ENCODE measurements at places on chromosomes 1 and 21.

GRCh38 chr1:206464456-206464964 is 5.8 kb upstream of the IKBKE start:
- no peak for DNase-seq

- DNase-seq: no peak
These were observed 84.9 kb upstream of the ARHGEF16 start for GRCh38 chr1:3369446-3370076.

DNA sequence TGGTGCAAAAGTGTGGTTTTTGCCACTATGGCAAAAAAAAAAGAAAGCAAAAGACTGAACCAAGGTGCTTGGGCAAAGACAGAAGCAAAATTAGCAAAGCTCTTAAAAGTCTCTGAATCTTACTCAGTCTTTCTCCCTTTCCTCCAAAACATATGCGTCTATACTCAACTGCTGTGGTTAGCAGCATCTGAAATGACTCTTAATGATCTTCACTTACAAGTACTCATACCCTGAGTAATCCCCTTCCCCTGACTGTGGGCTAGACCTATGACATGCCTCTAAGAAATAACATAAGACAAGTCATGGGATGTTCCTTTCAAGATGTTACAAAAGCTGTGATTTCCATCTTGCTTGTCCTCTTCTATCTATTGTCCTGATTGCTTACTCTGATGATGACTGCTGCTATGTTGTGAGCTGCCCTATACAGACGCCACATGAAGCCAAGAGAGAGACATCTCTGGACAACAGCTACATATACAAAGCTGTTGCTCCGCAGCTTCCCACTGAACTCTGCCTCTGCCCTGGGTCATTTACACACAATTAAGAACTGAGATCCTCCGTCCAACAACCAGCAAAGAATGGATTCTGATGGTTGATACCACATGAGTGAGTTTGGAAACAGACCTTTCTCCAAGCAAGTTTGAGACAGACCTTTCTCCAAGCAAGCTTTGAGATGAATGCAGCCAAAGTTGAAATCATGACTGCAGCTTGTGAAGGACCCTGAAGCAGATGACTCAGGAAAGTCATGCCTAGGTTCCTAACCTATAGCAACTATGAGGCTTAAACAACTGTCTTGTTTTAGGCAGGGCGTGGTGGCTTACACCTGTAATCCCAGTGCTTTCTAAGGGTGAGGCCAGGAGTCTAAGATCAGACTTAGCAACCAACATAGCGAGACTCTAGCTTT is 55.2 kb downstream of the PUM1 start:
- peak; percentile 17 for DNase-seq

- no peak for DNase-seq
These were observed 8.8 kb upstream of the THEMIS2 start for GRCh38 chr1:27863538-27863915.

DNA sequence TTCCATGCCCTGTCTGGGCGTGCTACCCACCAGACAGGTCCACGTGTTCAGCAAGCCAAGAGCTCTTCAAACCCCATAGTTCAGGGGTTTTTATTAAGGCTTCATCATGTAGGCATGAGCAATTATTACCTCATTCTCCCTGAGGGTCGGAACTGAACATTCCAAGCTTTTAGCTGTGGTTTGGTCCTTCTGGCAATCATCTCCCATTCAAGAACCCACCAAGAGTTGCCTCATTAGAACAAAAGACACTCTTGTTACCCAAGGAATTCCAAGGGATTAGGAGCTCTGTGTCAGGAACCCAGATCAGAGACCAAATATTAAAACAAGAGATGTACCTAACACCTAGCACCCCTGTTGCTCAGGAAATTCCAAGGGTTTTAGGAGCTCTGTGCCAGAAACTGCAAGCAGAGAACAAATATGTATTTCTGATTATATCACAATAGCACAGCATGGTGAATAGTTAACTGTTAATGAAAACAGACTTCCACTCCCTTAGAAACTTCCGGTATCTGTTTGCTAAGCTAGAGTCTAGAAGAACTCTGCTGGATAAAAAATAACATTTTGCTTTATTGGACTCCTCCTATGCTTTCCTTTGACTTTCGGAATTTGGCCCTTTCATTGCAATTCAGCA is 201.2 kb upstream of the L1TD1 start:
- DNase-seq: no peak

- no peak for DNase-seq
These were observed 14.8 kb downstream of the PI4KB start for GRCh38 chr1:151312411-151312810.

DNA sequence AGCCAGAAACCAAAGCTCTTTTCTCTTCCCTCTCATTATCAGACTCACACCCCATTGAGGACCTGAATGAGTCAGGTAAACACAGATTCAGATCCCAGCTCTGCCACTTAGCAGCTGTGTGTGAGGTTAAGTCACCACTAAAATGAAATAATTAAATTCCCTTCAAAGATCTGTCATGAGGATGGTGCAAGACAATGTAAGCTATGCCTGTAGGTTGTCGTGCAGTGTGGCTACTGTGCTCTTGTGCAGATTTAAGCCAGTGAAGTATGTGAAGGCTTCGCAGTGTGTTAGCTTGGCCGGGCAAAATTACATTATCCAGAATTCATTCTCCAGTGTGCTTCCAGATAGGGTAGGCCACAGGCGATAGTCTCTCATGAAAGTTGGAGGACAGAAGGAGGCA is 13.6 kb downstream of the UBL4B start:
- no peak for DNase-seq

- no peak for DNase-seq
These were observed 124.5 kb downstream of the ATF6 start for GRCh38 chr1:161890574-161890973.

- DNase-seq: peak; percentile 69
These were observed 404 bp downstream of the LRRC8C start for GRCh38 chr1:89633248-89633799.

- no peak for DNase-seq
These were observed 22.1 kb downstream of the PADI2 start for GRCh38 chr1:17097147-17097546.

GRCh38 chr1:113118266-113118665 is 45.3 kb downstream of the LRIG2 start:
- no peak for DNase-seq

DNA sequence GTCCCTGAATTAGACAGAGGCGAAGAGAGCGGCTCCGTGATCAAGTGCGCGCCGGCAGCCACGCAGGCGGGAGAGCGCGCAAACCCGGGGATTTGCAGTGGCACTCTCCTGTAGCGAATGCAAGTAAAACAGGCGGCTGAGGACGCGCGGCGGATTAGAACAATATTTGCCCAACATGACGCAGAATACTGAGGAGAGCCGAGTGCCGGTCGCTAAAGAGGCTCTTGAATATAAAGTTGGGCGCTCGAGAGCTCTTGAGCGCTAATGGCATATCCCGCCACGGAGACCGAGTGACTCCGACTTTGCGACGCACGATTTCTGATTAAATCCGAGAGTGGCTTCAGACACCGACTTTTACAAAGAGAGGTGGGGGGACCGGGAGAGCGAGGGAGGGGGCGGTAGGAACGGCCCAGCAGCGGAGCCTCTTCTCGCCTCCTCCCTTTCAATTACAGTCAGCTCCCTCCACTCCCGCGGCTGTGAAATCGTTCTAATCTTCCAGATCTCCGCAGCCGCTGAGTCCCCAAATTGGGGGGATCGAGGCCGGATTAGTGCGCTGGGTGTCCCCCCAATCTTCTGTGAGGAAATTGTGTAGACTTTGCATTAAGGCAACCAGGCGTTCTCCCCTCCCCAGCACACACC is 2.3 kb downstream of the PAX7 start:
- DNase-seq: no peak

DNA sequence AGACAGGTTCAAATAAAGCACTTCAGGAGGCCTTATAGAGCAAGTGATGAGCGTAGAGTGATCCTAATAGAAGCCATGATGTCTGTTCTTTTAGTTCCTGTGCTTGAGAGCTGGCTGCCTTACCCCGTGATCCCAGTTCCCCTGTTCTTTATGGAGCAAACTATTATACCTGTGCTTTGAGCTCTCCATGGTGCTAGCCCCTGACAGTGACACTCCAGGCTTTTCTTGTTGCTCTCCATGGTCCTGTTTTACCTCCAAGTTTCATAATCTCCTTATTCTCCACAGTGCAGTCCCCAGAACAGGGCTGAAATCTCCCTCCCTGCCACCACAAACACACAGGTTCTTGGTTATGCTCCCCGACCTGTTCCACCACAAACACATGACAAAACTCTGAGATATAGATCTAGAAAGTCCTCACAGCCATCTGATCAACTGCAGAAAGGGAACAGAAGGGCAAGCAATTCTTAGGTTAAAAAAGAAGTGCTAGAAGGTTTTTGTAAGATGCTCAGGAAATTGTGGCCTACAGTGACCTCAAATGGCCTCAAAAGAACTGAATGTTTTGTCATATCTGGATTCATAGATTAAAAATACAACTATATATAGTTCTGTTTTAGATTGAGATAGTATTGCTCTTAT is 6.0 kb downstream of the CADM3 start:
- peak; percentile 8 for DNase-seq

DNA sequence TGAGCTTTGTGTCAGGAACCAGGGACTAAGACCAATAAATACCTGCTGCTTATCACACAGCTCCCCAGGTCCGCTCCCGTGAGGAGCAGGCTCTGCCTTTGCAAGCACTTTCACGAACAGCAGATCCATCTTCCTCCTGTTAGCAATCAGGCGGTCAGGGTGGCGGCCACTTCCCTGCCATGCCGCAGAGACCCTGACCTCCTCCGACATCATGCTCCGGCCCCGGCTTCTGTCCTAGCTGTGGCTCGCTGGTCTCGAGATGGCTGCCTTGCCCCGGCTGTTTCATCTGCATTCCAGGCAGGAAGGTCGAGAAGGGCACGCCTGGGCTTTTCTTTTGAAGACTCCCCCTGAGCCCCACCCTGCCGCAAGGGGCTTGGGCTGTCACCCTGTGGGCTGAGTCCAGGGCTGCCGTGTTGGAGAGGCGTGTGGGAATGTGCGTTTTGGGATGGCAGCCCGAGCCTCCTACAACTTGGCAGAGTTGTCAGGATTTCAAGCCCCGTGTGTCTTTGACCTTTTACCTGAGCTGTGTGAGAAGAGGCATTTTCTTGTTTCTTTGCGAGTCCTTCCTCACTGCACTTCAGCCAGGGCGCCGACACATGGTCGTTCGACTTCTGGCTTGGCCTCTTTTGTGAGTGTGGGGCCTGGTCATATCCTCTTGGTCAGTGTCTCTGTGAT is 59.5 kb downstream of the AGPAT3 start:
- DNase-seq: no peak

GRCh38 chr1:173857363-173857917 is 10.3 kb downstream of the GAS5 start:
- no peak for DNase-seq

DNA sequence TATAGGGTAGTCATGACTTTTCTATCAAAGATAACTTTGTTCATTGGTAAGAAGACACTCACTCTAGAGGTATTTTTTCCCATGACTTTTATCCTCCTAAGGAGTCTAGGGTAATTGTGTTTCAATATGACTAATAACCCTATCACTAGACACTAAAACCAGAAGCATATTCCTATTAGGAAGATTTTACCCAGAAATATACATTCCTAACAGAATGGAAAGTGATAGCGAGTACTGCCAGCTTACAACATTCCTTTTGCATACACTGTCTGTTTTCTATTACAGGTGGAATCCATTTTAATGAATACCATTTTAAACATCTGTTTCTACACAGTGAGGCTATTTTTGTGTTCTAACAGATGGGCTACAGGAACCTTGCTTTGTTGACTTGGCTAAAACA is 31.4 kb upstream of the C1orf185 start:
- no peak for DNase-seq

DNA sequence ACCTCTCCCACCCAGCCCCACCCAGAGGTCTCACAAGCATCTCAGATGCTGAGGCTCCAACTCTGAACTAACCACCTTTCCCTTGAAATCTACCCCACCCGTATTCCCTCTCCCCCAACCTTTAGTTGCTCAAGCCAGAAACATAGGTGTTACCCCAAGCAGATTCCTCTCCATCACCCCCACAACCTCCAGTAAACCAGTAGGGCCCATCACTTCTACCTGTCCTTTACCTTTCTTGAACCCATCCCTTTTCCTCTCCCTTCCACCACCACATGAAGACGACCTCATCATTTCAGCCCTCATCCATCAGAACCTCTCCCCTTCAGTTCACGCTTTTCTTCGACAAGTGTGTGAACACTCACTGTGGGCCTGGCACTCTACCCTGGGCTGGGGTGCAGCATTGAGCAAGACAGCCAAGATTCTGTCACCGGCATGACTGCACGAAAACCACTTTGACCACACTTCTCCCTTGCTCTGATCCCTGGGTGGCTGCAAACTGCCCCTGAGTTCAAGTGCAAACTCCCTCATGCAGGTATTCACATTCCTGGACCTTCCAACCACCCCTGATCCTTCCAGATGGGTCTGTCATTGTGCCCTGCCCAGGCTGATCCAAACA is 65.5 kb upstream of the LAPTM5 start:
- no peak for DNase-seq

DNA sequence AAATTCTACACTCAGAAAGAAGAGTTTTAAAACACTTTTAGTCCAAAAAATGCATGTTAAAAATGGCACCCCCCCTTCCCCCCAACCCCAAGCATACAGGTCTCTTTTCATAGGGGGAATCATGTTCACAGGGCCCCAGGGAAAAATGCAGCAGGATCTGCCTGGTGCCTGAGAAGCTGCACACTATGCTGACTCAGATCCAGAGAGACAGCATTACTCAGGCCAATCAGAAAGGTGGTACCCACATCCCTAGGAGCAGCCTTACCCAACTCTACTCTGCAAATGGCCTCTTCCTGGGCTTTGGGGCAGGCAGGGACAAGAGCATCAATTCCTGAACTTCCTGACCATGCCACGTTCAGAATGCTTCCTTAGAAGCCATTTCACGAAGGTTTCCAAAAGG is 119.0 kb downstream of the HIVEP3 start:
- no peak for DNase-seq

GRCh38 chr1:228918335-228918734 is 183.1 kb downstream of the RHOU start:
- DNase-seq: no peak

DNA sequence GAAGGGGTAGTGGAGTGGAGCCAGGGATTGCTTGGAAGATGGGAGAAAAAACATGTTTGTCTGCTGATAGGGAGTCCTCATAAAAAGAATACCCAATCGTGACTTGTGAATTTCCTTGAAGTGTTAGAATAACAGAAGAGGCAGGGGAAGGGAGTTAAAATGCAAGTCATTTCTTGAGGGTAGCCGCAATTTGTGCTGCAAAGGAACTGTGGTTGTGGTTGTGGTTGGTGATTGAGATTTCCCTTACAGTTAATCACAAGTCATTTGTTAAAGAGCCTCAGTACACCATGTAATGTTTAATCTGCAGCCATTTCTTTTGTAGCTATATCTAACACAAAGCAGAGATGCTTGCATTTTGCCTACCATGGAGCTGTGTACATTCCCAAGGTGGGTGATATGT is 38.5 kb upstream of the EGLN1 start:
- peak; percentile 36 for DNase-seq

- no peak for DNase-seq
These were observed 5.2 kb downstream of the AGMAT start for GRCh38 chr1:15579683-15580047.

DNA sequence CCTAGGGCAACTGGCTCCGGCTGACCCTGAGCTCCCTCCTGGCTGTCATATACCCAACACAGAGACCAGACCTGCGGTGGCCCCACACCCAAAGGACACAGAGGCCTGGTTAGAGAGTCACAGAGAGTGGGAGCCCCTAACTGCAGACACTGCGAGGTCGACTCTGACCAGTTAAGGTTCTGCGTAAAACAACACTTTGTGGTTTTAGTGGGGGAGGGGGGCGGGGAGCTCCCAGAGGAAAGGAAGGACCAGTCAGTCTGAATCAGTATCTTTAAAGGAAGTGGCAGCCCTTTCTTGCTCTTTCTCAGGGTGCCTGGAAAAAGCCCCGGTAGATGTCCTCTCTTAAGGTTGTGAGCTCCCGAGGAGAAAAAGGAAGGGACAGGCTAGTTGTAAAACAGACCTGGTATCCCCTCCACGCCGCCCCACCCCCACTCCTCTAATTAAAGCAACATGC is 2.4 kb downstream of the SSBP3 start:
- peak; percentile 34 for DNase-seq
